ENCODE measurements at places on chromosomes 2 and 18.

GRCh38 chr18:57801761-57802212, 1.3 kb downstream of the ATP8B1 start:
- no peak for DNase-seq

GRCh38 chr2:26712486-26713465, 20.3 kb downstream of the KCNK3 start:
- no peak for DNase-seq

DNA sequence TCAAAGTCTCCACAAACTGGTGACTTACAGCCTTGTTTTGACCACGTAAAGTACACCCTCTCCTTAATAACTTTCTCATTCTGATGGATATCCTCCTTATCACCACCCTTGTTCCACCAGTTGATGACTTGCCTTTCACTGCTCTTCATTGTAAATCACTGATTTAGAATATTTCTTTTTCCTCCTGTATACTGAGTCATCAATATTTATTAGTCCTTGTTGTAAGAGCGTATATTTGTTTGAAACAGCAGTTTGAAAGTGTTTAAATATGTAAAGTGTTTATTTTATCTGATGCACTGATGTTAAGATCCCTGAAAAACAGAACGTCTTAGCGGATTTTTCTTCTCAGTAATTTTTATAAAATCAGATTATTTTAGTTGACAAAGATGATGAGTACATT, 34.2 kb upstream of the DYSF start:
- DNase-seq, result no peak

DNA sequence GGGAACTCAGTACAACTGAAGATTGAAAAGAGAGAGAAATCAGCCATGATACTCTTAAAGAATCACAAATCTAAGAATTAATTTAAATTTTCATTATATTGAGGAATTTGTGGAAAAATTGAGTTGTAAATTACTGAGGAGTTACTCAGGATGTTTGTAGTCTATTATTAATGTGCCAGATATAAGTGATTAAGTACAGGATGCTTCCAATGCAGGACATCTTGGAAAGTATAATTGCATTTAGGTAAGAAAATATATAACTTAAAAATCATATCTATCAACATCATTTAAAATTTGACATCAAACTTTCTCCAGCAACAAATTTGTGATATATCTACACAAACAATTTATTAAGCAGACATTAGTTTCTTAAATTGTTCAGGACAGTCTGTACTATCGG, 1.3 kb downstream of the CALCRL start:
- DNase-seq, result no peak

DNA sequence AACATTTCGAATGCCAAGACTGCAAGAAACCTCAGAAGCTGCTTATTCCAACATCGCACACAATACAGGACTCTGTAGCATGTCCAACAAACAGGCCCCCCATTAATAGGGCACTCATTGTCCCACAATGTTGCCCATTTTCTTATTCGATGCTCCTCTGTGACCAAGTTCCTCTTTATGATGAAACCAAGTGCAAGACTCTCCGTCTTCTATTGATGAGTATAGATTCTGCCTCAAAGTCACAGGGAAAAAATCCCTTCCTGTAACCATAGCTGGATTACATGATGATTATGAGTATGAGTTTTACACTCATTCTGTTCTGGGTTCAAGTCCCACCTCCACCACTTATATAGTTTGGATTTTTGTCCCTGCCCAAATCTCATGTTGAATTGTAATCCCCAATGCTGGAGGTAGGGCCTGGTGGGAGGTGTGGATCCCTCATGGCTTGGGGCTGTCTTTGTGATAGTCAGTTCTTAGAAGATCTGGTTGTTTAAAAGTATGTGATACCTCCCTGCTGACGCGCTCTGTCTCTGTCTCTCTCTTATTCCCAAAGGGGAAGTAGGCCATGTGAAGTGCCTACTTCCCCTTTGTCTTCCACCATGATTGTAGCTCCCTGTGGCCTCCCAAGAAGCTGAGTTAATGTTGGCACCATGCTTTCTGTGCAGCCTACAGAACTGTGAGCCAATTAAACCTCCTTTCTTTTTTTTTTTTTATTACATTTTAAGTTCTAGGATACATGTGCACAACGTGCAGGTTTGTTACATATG, 148.7 kb downstream of the OSR1 start:
- no peak for DNase-seq

DNA sequence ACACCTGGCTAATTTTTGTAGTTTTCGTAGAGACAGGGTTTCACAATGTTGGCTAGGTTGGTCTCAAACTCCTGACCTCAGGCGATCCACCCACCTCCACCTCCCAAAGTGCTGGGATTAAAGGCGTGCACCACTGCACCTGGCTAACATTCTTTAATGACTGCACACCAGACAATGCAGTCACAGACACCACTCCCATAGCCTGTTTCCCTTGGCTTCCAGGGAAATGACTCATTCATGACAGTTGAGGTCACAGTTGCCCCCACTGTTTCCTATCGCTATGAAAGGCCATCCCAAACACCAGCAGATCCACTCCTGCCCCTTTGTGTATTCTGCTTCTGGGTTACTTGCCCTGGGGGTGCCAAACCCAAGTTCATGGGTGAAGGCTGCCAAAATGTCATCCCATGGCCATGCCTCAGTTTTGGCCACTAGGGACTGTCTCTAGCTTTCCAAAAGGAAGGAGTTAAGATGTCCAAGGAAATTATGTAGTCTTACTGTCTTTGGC, 8.7 kb downstream of the CHMP1B start:
- no peak for DNase-seq

GRCh38 chr2:19844750-19845149, 57.0 kb downstream of the TTC32 start:
- DNase-seq, result no peak

GRCh38 chr2:151171186-151171585, 90.5 kb downstream of the RBM43 start:
- no peak for DNase-seq

DNA sequence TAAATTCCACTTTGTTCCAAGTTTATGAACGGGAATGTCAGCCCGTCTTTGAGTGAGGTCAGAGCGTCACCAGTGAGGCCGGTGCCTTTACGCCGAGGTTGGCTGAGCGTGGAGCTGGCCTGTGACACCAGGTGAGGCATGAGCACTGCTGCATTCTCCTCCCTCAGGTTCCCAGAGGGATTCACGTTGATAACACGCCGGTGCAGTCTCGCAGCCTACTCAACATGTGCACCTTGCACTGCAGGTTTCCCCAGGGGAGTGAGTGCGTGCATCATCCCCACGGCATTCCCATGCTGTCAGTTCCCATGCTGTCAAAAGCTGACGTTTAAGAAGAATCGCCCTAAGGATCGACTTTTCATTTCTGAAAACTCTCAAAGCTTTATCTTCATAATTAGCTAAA, 213.3 kb downstream of the LDLRAD4 start:
- no peak for DNase-seq

Measured in activated CD4-positive, alpha-beta T cell treated with anti-CD3 and anti-CD28 coated beads, Interleukin-2, amount 50 U/mL, for 24 hours (primary cell).